Fibroblast of skin of scalp (primary cell): ENCODE measurements at places on chromosomes 7 and 10.

DNA sequence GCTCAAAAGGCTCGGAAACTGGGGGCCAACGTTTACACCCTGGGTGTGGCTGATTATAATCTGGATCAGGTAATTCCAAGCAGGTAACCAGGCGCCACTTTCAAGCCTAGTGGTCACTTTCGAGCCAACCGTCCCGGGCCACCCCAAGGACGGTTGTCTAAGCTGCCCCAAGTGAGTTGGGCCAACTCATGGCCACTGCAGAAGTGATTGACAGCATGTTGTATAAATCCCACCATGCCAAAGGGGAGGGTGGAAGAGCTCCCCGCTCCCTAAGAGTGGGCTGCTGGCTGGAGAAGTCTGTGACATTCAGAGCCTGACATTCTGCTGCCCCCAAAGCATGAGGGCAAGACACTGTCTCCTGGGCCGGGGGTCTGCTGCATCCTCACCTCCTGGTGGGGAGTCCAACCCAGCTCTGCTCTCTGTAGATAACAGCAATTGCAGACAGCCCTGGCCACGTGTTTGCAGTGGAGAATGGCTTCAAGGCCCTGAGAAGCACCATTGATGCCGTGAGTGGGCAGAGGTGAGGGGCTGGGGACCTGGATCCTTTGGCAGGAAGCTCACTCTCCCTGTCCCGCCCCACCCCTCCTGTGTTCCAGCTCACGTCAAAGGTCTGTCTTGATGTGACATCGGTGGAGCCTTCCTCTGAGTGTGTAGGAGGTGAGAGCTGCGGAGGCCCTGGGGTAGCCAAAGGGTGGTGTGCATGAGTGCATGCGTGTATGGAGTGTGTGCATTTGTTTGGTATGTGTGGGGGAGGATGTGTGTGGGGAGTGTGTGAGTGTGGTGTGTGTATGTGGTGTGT lies 10.8 kb downstream of the ANTXRL start:
- DNase-seq: no peak

DNA sequence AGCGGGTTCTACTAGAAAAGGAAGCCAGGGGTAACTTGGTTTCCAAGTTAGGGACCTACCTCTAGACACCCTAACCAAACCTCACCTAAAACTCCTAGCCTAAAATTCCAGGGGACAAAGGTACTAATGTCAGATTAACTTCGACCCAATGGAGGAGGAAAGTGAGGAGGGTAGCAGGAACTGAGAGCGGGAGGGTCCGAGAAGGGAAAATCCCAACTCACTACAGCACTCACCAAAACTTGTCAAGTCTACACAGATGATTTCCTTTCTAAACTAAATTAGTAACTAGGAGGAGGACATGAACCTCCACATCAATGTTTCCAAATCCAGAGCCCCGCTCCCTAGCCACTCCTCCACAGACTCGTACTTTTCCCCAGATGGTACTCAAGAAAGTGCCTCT lies 22.6 kb downstream of the CHCHD3 start:
- no peak for DNase-seq

- DNase-seq: no peak
These were observed 57.3 kb downstream of the EVX1 start for GRCh38 chr7:27299861-27300260.

DNA sequence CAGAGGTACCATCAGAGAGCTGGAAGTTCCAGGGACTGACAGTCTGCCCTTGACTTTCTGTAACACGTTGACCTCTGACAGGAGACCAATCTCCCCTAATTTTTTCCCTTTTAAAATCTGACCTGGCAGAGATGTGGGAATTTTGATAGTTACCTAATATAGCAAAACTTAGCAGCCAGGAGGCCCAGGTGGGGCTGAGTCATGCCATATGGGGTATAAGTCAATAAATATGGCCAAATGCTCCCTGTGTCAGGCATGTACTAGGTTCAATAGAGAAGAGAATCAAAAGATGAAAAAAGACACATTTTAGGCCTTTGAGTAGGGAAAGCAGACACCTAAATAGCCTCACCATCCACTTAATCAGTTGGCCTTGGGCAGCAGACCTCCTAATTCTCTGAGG lies 6.1 kb upstream of the GRK5 start:
- DNase-seq: no peak

GRCh38 chr7:121259826-121260225 lies 69.0 kb upstream of the WNT16 start:
- DNase-seq: no peak

DNA sequence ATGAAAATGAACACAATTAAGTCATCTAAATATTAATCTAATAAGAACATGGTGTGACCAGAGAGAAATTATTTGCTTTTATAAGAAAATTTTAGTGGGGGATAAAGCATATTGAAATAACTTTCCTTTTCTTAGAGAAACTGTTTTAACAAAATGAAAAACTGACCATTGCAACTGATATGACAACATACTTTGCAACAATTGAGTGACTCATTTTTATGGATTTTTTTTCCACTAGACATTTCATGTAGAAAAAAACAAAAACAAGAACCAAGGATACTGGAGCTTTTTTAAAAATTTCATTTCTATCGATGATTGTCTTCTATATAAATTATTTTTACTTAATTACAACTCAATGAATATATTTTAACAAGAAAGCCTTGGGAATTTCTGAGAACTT lies 90.0 kb downstream of the C1GALT1 start:
- peak; percentile 31 for DNase-seq

GRCh38 chr7:115910541-115911164 lies 119.9 kb downstream of the TFEC start:
- DNase-seq: peak; percentile 39

- no peak for DNase-seq
These were observed 556.1 kb downstream of the DNAJB6 start for GRCh38 chr7:157892751-157893523.

GRCh38 chr10:104505521-104506042 lies 135.5 kb upstream of the SORCS3 start:
- no peak for DNase-seq

DNA sequence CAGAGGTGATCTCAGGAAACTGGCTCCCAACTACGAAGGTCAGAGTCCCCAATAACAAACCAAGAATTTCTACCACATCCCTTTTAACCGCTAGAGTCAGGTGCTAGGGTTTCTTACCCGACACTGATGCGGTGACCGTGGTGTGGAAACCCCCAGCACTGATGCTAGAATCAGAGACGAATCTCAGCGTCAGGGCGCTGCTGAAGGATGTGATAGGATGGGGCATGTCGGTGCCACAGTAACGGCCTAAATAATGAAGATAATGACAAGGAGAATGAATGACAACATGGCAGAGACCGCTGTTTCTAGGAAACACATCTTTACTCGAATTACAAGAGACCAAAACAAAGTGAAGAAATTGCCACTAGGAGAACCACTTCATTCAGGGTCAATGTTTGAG lies 131.1 kb upstream of the RSU1 start:
- DNase-seq: no peak

GRCh38 chr10:91335147-91335546 lies 75.0 kb upstream of the HECTD2 start:
- DNase-seq: no peak

DNA sequence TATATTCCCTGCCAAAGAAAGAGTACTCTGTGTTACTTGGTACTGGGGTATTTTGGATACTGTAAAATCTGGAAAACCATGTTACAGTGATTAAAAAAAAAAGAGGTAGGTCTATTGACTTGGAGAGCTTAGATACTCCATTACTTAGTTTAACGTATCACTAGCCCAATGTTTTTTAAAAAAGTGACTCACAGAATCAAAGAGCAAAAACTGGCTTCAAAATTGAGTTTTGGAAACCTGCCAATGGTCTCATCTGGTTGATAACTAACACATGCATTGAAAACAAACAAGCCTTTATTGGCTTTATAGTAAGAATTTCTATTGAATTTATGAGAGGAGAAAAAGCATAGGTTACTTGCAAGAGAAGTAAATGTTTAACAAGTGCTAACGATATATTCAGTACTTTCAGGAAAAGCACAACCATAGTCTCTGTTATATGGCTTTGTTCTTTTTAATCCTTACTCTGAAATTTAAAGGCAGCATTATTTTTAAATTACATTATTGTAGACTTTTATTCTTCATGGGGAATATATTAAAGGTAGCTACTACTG lies 563.3 kb upstream of the SORCS1 start:
- peak; percentile 4 for DNase-seq

DNA sequence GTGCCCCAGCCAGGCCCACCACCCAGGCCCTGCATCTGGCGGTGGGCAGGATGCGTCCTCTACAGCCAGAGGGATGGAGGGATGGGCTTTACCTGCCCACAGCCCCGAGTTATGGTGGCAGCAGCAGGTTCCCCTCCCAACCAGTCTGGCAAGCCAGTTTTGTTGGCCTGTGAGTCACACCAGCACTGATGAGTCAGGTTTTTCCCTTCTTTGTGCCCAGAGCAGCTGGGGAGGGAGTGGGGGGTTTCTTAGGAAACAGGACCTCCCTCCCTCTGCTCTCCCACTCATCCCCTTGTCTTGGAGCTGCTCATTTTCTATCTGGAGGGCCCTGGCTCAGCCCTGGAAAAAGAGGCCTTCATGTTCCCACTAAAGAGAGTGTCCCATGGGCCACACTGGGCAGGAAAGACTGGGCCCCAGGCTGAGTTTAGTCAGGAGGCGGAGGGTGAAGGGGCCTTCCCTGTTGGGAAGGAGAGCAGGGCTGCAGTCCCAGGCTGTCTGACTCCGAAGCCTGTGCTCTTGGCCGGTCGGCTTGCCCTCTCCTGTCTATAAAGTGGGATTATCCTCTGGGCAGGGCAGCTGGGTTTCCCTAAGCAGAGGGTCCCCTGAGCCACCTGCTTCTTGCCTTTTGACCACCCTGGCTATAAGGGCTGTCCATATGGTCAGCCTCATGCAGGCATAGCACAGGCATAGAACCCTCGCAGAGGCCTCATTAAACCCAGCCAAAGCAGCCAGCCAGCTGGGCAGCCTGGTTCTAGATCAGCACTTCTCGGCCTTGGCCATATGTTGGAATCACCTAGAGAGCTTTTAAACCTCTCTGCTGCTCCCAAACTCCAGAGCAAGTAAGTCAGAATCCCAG lies 30.2 kb upstream of the ANKRD2 start:
- peak; percentile 91 for DNase-seq

DNA sequence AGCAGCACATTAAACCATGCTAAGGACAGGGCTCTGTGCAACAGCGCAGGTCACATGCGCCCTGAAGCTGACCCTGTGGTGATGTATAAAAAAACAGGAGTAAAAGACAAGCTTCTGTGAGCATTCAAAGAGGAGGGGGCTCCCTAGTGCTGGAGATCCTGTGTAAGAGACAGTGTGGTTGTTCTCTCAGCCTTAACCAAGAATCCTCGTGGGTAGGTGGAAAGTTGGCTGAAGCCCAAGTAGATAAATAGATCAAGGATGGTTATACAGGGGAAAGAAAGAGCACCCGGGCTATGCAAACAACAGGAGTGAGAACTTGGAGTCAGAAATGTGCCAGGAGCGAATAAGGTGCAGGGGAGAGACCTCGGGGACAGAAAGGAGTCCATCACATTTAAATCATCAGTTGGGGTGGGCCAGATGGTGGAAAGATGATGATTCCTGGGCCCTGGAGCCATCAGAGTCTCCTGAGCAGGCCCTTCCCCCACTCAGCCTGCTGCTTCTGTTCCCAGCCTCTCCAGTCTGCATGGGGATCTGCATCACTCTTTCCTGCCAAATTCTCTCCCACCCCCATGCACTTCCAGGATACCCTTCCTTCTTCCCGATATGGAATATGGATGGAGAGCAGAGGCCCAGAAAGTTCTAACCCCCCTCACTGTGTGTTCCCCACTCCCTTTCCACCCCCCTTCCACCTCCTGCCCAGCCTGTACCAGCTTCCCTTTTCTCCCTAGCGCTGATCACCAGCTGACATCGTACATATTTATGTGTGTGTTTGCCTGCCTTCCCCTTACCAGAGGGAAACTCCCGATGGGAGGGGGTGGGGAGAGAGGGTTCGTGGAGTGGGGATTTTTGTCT lies 78.1 kb upstream of the PRR15 start:
- DNase-seq: no peak

DNA sequence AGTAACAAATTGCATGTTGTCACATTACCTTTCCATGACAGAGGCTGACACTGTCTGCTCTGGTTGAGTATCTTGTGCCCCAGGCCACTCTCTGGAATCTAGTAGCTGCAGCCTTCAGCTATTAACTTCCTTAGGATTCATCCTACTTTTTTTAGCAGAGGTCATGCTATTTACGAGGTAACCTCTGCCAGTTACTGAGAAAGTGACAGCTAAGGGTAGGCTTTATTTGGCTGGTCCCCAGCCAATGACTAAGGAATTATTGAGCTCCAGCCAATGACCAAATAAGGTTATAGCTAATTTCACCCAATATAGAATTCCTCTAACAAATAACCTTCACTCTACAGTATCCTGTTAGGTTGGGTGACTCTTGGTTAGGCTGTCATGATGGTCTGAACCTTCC lies 1361.7 kb downstream of the XPNPEP1 start:
- peak; percentile 32 for DNase-seq

DNA sequence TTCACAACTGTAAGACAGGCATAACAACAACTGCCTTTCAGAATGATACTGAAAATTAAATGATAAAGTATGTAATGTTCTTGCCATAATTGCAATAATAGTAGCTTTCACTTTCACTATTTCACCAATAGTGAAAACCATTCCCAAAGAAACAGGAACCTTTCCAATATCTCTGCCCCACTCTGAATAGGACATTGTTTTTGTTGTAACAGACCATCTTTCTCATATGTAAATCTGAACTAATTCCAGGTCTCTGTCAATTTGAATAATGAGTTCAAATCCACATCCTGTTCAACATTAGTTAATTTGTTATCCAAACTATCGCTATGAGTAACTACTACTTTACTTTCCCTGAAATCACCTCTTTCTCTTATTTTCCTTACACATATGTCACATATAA lies 148.0 kb downstream of the LRRN3 start:
- peak; percentile 22 for DNase-seq

- DNase-seq: no peak
These were observed 58.5 kb upstream of the ECHDC3 start for GRCh38 chr10:11683529-11684320.

DNA sequence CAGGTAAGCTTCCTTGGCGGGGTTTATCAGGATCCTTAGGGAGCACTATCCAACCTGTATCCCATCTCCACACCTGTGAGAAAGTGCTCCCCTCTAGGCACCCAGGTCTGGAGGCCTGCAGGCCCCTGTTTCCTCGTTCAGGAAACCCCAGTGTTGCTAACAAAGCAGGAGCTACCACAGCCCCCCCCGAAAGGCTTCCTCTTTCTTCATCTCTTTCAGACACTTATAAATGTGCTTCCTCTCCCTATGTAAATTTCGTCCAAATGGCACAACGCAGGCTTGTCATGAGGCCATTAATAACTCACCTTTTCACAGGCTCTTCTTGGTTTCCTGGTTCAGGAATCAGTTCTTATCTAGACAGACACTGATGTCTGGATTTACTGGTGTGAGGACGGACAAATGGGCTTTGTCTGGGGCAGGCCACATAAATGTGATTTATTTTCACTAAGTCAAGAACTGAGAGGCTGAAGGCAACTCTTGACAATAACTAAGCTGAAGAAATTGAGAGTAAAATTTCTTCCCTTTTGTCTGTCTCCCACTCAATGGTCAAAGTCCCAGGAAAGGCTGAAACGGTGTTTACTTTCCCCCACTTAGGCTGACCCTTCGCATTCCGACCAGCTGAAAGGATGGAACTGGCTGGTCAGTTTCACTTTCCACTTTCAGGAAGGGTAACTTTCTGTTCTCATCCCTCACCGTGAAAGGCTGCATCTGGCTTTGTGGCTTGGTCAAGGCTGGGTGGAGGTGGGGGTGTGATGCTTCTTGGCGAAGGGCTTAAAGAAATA lies 46.8 kb downstream of the PIK3AP1 start:
- DNase-seq: no peak

- no peak for DNase-seq
These were observed 390.3 kb upstream of the MBL2 start for GRCh38 chr10:53162856-53163255.

GRCh38 chr10:120475844-120476791 lies 19.1 kb downstream of the PLPP4 start:
- DNase-seq: no peak
